ENCODE measurements at places on chromosomes 16 and 17.

DNA sequence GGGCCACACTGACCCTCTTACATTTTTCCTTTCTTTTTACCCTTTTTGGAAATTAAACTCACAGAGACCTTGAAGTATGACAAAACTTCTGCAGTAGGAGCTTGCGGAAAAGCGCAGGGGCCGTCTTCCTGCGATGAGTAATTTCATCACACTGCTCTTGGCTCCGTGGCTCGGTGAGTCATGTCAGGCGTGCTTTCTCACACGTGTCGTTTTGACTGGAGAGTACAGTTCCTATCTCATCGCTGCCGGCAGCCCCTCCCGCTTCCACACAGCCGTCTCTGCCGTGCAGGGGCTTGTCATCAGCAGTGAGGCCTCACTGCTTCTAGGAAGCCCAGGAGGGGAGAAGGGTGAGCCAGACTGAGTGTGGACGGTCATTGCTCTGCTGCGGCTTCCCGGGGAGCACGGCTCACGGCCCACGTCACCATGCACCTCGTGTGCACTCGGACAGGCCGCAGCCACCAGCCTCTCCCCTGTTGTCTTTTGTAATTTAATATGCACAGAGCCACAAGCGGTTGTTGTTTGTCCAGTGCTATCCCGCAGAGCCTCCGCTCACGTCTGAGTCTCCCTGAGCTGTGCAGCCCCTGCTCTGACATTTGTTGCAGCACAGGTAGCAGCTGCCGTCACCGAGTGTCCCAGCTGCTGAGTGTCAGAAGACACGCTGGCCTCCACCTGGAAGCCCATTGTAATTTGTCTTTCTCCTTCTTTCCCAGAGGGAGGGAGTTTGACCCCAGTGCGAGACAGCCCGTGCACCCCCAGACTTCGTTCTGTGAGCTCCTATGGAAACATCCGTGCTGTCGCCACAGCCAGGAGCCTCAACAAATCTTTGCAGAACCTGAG, 99.4 kb upstream of the CHMP6 start:
- peak; percentile 89 for DNase-seq

- DNase-seq, result no peak
These were observed 1.5 kb upstream of the ZNF207 start for GRCh38 chr17:32348483-32348800.

- no peak for DNase-seq
These were observed 1.7 kb upstream of the ZNF423 start for GRCh38 chr16:49857423-49858181.

DNA sequence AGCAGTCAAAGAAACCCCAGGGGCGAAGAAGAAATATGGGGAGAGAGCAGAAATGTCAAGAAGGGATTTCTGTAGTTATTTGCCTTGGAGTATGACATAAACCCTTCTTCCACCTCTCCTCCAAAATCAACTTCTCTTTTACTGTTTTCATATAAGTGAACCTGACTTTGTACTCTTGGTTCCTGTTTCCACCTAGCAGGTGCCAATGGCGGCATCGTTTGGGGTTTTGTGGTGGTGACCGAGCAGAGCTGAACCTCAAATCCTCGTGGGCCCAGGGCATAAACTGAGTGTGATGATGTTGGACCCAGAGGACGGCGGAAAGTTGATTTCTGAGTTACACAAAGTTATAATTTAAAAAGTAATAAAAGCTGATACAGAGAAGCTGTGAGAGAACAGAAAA, 39.6 kb upstream of the PSMD7 start:
- no peak for DNase-seq
